SJCRH30 (cell line): ENCODE measurements at places on chromosomes 5 and 9. TPM values are rescaled to one million over a fixed set of nuclear protein-coding genes. Genes with fewer than 3 reads are reported as not detected.
A peak's percentile ranks its signal among the peaks of the same experiment; 100 is the strongest.

GRCh38 chr5:180470966-180471582 lies 23.1 kb upstream of the CNOT6 start:
- H3K27ac ChIP-seq = no peak overlapping the region
- no peak overlapping the region for H3K4me3 ChIP-seq
- DNase-seq = peak; percentile 80

DNA sequence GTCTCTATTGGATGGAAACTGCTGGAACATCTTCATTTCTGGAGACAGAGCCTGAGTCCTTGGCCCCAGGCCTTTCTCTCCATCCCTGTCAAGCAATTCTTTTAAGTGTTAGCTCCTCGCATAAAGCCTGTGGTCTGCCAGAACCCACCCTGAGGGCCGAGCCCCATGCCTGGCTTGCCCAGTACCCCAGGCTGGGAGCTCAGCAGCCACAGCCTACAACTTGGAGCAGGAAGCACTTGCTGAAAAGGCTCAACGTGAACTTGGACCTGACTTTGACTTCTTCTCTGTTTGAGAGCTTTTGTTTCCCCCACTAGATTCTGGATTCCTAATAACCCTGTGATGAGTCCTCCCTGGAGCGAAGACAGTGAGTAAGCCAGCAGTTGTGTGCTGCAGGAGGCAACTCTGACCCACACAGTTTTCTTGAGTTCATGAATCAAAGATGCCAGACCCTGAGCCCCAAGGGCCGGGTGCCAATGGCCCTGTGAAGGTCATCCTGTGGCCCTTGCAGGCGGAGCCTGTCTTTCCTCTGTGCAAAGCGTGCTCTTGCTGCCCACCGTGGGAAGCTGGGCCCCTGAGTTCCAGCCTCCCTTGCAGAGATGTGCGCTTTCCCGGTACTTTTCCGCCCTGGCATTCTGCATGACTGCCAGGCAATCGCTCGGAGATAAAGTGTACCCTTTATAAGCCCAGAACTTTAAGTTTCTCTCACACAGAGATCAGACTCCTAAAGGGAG lies 64.3 kb upstream of the RUFY1 start:
- H3K27me3 ChIP-seq = no peaks in the 10 kb centered on the region
- H3K27ac ChIP-seq = no peak overlapping the region
- no peak overlapping the region for H3K4me3 ChIP-seq
- DNase-seq = no peak
- H3K4me1 ChIP-seq = no peaks in the 10 kb centered on the region

- no peak overlapping the region for H3K27ac ChIP-seq
- no peak for DNase-seq
- H3K27me3 ChIP-seq = no peaks in the 10 kb centered on the region
- no peak overlapping the region for H3K4me3 ChIP-seq
- H3K4me1 ChIP-seq = peaks cover 6% of the 10 kb centered on the region
These were observed 19.6 kb downstream of the PPARGC1B start for GRCh38 chr5:149749481-149750365.

DNA sequence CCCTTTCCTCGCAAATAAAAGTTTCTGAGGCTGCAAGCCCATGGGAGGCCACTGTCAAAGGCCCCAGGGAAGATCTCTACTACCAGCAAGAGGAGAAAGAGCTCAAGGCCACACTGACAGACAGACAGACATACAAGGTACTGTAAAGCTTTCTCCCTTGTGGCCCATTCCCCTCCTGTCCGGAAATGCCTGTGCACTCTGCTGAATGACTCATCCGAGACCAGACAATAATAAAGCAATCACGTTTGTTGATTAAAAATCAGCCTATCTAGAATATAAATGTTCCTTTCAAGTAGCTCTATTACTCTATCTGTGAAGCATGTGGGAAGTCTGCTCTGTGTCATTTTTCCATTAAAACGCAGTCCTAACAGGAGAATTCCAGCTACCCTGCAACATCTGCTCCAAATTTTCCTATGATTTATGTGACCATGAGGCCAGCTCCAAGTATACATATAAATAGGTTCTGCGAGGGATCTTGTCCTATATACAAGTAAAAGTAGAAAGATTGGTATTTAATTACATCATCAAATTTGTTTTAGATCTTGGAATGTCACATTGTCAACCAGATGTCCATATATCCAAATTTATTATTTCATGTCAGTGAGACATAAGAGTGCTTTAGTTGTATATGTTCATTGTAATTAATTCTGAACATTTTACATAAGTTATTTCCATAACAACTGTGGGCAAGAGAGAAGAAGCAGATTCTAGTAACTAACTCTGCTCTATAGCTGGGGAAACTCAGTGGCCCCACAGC lies 34.7 kb upstream of the TGFBI start:
- H3K27me3 ChIP-seq = no peaks in the 10 kb centered on the region
- DNase-seq = no peak
- no peak overlapping the region for H3K27ac ChIP-seq
- H3K36me3 ChIP-seq = no peaks in the 10 kb centered on the region
- H3K4me3 ChIP-seq = no peak overlapping the region
- H3K4me1 ChIP-seq = peaks cover 10% of the 10 kb centered on the region; the same call in 1 of the 2 replicates

DNA sequence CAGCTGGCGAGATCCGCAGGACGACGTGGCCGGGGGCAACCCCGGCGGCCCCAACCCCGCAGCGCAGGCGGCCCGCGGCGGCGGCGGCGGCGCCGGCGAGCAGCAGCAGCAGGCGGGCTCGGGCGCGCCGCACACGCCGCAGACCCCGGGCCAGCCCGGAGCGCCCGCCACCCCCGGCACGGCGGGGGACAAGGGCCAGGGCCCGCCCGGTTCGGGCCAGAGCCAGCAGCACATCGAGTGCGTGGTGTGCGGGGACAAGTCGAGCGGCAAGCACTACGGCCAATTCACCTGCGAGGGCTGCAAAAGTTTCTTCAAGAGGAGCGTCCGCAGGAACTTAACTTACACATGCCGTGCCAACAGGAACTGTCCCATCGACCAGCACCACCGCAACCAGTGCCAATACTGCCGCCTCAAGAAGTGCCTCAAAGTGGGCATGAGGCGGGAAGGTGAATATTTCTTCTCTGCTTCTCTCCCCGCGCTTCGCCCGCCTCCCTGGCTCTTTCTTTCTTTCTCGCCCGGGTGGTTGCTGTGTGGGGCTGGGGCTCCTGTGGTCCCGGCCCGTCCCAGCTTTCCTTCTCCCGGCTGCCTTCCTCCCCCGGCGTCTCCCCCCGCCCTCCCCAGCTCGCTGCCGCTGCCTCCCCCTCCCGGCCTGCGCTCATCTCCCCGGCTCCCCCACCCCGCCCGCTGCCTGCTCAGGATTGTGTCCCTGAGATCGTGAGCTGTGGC lies 2.2 kb downstream of the NR2F1 start:
- H3K36me3 ChIP-seq = no peaks in the 10 kb centered on the region; the same call in none of the 2 replicates
- DNase-seq = peak; percentile 60
- H3K4me1 ChIP-seq = no peaks in the 10 kb centered on the region
- peak overlapping the region; percentile 65 for H3K4me3 ChIP-seq

- H3K36me3 ChIP-seq = no peaks in the 10 kb centered on the region
- no peak for DNase-seq
- H3K27me3 ChIP-seq = no peaks in the 10 kb centered on the region
- H3K27ac ChIP-seq = no peak overlapping the region
These were observed 41.8 kb upstream of the KDM4C start for GRCh38 chr9:6715755-6716643.

GRCh38 chr5:147051193-147051592 lies 172.6 kb upstream of the PPP2R2B start:
- DNase-seq = no peak
- no peaks in the 10 kb centered on the region for H3K4me1 ChIP-seq
- no peaks in the 10 kb centered on the region for H3K36me3 ChIP-seq
- H3K27me3 ChIP-seq = no peaks in the 10 kb centered on the region; the same call in 1 of the 2 replicates

DNA sequence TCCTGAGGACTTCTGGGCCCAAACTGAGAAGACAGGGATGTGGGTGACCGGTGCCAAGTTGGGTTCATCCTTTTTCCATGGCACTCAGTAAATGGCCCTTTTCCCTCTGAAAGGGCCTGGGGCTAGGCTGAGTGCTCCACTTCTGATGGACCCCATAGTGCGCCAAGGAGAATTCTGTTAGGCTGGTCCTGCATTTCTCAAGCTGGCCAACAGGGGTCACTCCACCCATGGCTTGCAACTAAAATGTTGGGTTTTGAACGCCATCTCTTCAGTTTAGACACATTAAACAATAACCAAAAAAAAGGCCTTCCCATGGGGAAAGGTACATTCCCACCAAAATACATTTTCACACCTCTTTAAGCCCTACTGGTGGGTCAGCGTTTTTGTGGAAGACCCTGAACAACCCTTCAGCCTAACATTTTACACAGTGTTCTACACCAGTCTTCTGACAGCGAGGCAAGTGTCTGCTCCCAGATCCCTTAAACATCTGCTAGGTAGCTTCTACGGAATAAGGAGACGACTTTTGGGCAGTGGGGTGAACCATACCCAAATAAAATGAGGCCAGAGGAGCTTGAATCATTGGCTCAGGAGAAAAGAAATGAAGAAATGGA lies 27.3 kb downstream of the CNTFR start:
- no peak overlapping the region for H3K4me3 ChIP-seq
- H3K27ac ChIP-seq = no peak overlapping the region
- H3K27me3 ChIP-seq = no peaks in the 10 kb centered on the region
- DNase-seq = no peak

GRCh38 chr5:127941646-127942045 lies 141.9 kb upstream of the SLC12A2 start:
- H3K4me1 ChIP-seq = peaks cover 10% of the 10 kb centered on the region
- peak overlapping the region; percentile 19 for H3K27ac ChIP-seq
- H3K36me3 ChIP-seq = no peaks in the 10 kb centered on the region
- DNase-seq = peak; percentile 60
- H3K4me3 ChIP-seq = peak overlapping the region; percentile 19
- H3K27me3 ChIP-seq = no peaks in the 10 kb centered on the region

Gene RNF183
- total RNA-seq = 0.05 TPM in 1 of 2 replicates, not detected in the other

Gene KCNMB1
- total RNA-seq = not detected in 2 replicates

Gene OBP2B
- not detected in 2 replicates for total RNA-seq
